ENCODE measurements at places on chromosomes 12 and 14.

DNA sequence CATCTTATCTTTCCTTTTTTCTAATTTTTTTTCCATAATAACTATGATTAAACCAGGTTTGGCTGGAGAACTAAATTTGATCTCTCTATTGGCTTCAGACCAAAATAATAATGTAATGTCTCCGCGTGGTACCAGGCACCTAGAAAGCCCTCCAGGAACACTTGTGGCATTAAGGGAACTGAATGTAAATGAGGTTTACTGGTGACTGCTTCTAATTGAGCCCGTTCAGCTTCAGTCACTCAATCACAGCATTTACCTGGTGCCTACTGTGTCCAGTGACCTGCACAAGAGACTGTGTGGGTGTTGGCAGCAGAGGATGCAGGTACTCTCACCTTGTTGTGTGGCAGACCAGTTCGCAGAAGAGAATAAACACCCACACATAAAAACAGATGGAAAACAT lies 302.5 kb downstream of the DPF3 start:
- DNase-seq: no peak

DNA sequence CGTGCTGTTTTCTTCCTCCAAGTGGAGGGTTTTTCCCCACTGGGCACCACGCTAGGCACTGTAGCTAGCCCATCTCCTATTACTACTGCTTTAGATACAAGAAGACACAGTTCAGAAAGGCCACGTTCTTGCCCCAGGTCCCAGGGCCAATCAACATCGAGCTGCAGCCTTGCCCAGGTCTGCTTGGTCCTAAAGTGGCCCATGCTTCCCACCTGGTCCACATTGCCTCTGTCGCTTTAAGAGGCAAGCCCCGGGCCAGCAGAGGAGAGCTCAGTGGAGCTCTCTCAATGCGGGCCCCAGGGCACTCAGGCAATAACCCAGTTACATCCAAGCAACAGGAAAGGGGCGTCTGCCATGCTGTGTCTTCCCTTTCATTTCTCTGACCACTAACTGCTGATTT lies 148.1 kb downstream of the CALM1 start:
- no peak for DNase-seq

GRCh38 chr12:66392266-66392915 lies 90.1 kb downstream of the HELB start:
- DNase-seq: no peak

DNA sequence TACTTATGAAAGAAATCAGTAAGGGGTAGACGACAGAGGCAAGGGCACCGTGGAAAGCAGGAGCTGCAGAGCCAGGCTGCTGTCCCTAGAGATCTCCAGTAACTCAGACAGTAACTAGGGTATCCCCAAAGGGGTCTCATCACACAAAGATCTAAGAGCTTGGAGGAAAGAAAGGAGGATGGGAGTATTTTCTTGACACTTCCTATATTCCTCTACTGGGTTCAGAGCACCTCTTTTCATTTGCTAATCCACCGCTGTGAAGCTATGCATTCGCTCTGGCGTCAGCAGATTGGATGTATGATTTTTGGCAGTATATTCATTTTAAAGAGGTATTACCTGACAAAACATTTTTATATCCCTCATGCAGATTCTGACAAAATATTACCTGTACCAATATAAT lies 12.6 kb downstream of the USP44 start:
- DNase-seq: no peak

DNA sequence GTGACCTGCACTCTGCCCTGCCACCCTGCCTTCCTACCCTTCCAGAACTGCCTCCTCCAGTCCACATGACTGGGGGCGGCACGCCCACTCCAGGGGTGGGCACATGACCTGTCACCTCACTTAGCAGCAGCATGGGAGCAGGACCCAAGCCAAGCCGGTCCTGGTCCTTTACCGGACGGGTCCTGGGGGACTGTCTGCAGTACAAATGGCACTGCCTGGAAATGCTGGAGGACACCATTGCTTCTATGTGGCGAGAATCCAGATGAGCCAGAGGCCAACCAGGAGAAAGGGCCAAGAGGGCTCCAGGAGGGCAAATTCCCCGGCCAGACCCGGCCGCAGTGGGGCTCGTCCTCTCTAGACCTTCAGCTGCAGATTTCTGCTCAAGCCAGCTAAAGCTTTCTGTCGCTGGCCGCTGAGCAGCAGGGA lies 33.1 kb downstream of the ITPK1 start:
- no peak for DNase-seq

- DNase-seq: no peak
Measured at GRCh38 chr12:6778217-6778573, 5.9 kb downstream of the LAG3 start.

- no peak for DNase-seq
Measured at GRCh38 chr14:68978172-68978911, 760 bp downstream of the ACTN1 start.

DNA sequence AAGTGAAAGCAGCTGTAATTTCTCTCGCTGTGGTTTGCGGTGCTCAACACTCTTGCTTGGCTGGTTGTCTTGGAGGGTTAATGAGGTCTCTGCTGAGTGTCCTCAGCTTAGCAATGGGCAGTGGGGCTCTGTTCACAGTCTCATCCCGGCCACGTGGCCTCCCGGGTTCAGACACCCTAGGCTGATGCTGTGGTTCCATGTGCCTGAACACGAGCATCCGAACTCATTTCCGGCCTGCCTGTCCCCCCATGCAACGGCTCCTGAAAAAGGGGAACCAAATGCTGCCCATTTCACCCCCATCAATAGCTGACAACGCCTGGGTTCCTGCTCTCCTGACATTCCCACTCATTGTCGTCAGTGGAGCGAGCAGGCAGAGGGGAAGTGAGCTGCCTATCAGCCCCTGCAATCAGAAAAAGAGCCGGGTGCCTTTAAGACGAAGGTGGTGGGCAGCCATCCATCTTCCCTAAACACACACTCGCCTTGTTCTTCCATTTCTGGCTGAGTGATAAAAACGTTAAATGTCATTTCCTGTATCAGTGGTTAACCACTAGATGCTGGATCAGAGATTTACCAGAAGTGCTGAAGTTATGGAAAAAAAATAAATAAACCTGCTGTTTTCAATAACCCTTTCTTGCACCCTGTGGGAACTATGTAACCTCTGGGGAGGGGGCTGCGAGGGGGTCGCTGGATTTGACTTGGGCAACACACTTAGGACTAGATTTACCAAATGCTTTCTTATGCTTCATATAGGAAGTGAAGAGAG lies 60.3 kb upstream of the BCL2L14 start:
- no peak for DNase-seq

DNA sequence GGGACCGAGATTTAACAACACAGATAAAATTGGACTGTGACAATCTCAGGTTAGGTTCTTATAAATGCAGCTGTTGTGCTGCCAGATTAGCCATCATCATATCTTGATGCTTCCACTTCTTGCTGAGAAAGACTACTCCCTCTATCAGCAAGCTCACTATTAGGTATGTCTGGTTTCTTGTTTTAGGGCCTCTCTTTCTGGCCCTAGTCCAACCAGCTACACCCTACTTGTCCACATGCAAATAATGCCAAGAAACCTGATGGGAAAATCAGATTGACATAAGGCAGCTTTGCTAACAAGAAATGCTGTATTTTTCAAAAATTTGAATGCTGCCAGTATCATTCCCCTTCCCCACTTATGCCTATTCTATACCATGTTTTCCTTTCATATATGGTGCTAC lies 296.0 kb downstream of the RMST start:
- no peak for DNase-seq

GRCh38 chr14:52054678-52055077 lies 14.2 kb downstream of the NID2 start:
- no peak for DNase-seq

GRCh38 chr14:60862283-60862682 lies 118.6 kb downstream of the TRMT5 start:
- peak; percentile 21 for DNase-seq

GRCh38 chr14:103001651-103002396 lies 55.5 kb downstream of the CDC42BPB start:
- no peak for DNase-seq

- no peak for DNase-seq
Measured at GRCh38 chr14:22982477-22983245, at the start of gene AJUBA. TSS of gene AJUBA (minus strand) at chr14:22982551. CDS start at chr14:22982266, 285 bp downstream.

GRCh38 chr12:93005928-93006392 lies 76.9 kb upstream of the EEA1 start:
- no peak for DNase-seq

- no peak for DNase-seq
Measured at GRCh38 chr12:111227476-111228420, 141.1 kb downstream of the PHETA1 start.

DNA sequence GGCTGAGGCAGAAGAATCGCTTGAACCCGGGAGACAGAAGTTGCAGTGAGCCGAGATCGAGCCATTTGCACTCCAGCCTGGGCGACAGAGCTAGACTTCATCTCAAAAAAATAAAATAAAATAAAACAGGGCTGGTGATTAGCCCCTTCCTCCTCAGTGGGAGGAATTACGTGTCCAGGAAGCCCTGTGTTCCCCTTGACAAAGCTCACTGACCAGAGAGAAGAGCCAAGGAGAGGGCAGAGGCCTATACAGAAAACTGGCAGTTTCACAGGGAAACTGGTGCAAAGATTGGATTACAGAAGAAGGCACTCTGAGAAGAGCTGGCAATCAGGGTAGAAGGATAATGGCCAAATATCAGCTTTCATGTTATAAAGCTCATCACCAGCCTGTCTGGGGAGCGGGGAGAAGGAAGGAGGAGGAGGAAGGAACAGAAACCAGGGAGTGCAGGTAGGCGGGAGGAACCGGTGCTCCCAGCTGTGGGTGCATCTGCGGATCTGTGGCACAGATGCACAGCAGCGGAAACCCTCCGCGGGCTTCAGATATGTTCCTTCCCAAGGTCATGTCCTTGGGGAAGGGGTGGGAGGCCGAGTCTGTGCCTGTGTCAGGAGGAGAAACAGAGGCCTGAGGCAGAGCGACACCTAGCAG lies 6.7 kb downstream of the RAB15 start:
- DNase-seq: no peak

DNA sequence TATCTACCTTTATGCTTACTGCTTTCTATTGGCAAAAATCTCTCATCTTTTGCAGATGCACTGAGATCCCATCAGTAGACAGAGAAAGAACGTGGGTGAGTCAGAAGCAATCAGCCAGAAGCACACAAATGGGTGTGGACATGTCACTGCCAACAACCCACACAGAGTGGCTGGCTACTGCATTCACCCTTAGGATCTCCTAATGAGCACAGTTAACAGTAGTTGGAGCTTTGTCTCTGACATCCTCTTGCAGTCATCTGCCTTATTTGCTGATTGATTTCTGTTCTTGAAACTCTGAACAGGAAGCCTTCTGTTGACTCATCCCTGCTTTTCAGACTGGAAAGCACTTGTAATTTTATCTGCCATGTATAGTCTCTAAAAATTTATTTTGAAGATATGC lies 117.2 kb downstream of the RGS6 start:
- DNase-seq: no peak

- DNase-seq: no peak
Measured at GRCh38 chr12:49274396-49275069, 9.7 kb downstream of the TUBA1C start.

- DNase-seq: no peak
Measured at GRCh38 chr12:122137229-122137628, 36.8 kb downstream of the IL31 start.

DNA sequence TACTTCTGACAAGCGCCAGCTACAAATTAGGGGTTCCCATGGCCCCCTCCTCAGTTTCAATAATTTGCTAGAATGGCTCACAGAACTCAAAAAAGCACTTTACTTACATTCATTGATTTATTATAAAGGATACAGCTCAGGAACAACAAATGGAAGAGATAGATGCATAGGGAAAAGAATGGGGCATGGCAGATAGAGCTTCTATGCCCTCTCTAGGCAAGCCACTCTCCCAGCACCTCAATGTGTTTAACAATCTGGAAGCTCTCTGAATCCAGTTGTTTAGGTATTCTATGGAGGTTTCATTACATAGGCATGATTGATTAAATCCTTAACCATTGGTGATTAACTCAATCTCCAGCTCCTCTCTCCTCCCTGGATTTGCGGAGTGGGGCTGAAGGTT lies 184.5 kb upstream of the DAAM1 start:
- no peak for DNase-seq

DNA sequence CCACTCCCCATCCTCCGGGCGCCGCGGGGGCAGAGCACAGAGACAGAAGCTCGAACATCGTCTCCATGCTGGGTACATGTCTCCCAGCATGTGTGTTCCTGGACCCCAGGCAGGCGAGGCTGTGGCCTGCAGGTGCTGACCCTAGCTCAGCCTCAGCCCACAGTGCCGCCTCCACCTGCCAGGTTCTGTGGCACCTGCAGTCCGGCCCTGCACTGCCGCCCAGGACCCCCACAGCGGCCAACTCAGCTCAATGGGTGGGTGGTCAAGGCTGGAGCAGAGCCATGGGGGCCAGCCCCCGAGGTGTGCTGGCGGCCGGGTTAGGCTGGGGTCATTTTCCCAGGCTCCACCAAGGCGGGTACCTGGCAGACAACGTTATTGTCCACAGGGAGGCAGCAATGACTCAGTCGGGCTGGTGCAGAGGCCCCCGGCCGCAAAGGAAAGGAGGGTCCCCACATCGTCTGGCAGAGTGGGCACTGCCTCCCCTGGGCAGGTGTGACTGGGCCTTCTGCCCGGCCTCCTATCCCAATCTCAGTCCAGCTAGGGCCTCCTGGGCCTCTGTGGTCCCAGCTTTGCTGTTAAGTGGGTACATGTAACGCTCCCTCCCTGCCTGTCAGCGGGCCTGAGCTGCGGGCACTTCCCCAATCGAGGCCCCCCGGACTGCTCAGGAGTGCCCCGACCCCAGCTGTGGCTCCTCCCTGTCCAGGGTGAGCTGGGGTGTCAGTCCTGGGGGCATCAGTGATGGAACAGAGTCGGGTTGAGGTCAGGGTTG lies 20.2 kb upstream of the NUDT14 start:
- DNase-seq: no peak

DNA sequence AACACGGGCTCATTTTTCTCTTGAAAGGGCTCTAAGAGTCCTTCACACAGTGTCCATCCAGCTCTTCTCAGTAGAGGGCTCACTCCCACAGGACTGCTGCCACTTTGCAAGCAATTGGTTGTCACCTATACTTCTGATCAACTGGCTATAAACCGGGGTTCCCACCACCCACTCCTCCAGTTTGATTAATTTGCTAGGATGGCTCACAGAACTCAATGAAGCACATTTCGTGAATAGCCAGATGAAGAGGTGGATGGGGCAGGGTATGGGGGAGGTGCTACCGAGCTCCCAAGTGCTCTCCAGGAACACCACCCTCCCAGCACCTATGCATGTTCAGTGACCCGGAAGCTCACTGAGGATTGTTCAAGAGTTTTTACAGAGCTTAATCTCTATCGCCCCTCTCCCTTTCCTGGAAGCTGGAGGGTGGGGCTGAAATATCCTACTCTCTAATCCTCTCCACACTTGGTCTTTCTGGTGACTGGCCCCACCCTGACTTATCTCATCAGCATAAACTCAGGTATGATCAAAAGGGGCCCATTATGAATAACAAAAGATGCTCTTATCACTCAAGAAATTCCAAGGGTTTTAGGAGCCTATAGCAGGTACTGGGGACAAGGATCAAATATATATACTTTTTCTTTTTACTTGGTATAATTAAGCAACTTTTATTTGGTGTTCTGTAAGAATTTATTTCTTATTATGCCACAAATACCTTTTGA lies 13.9 kb upstream of the EGLN3 start:
- no peak for DNase-seq

- DNase-seq: no peak
Measured at GRCh38 chr14:56124327-56124726, 6.1 kb downstream of the PELI2 start.

GRCh38 chr12:106081606-106082005 lies 57.1 kb downstream of the NUAK1 start:
- no peak for DNase-seq

- no peak for DNase-seq
Measured at GRCh38 chr12:400828-401227, 616 bp upstream of the CCDC77 start.

- peak; percentile 54 for DNase-seq
Measured at GRCh38 chr12:50390316-50390741, 6.1 kb downstream of the FAM186A start.

GRCh38 chr14:81281332-81281731 lies 60.6 kb upstream of the GTF2A1 start:
- DNase-seq: no peak

All from smooth muscle cell of the brain vasculature (primary cell).